Esophagus mucosa (tissue), 1 donor: ENCODE measurements at places on chromosomes 13 and 19. TPM values are rescaled to one million over a fixed set of nuclear protein-coding genes. Genes with fewer than 3 reads are reported as not detected.

GRCh38 chr19:38036707-38037611, 130.0 kb downstream of the SIPA1L3 start:
- no peak for ATAC-seq

- ATAC-seq, result no peak
Observed at GRCh38 chr13:82800391-82800790, 1081.9 kb downstream of the SLITRK1 start.

GRCh38 chr13:51714663-51715168, 89.2 kb downstream of the DHRS12 start:
- peak; percentile 98 for ATAC-seq

GRCh38 chr13:46682707-46683106, 114.3 kb downstream of the ESD start:
- ATAC-seq, result no peak

LRRC4B gene
- 0.24 TPM for total RNA-seq

- no peak for ATAC-seq
Observed at GRCh38 chr19:38073841-38074685, 150.0 kb downstream of the DPF1 start.

DNA sequence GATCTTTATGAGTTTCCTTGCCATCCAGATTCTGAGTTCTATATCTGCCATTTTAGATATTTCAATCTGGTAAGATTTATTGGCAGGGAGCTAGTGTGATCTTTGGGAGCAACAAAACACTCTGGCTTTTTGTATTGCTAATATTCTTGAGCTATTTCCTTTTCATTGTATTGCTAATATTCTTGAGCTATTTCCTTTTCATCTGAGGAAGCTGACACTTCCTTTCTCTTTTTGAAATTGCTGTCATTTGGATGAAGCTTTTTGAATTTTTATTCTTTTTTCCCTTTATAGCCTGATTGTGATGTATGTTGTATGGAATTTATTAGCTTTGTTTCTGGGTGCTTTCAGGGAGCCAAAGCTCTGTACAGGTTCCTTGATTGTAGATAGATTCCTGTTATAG, 873.5 kb upstream of the ATXN8OS start:
- ATAC-seq, result no peak

SPACA4 gene
- total RNA-seq, result 0.64 TPM

- ATAC-seq, result peak; percentile 74
Observed at GRCh38 chr19:19420570-19421298, 15.3 kb downstream of the GATAD2A start.

NR2F6 gene
- 53.8 TPM for total RNA-seq

DNA sequence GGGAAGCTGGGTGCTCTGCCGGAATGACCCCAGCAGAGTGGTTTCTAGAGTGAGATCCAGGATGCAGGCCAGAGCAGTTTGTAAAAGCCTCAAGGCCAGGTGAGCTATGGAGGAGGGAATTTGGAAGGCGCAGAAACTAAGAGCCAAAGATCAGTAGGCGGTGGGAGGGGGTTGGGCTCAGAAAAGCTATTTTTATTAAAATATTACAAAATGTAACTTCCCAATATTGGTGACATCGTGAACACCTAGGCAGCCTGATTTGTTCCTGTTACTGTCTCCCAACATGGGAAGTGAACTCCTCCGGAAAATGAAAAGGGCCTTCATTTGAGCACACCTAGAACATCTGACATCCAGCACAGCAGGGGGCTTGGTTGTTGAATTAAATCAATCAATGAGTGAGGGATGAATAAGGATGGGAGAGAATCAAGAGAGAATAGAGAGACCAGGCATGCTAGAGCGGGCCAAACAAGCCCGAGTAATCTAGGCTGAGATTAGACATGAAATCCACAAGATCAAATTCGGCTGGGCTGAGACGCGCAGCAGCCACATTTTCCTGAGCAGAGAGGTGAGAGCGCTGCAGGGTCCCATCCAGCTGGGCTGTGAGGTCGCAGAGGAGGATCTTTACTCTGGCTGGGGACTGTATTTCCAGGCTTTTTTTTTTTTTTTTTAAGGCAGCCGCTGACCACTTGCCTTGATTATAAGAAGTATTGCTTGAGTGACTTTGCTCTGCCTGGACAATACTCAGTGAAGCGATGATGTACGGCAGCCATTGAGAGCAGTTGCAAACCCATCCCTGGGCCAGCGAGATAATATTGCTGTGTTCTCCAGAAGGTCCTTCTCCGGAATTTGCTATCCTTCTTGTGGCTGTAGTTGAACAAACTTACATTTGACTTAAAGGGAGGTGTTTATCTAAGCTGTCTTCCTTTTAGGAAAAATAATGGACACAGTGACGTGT, 178.0 kb upstream of the KL start:
- ATAC-seq, result no peak

KEAP1 gene
- 60.6 TPM for total RNA-seq

DNA sequence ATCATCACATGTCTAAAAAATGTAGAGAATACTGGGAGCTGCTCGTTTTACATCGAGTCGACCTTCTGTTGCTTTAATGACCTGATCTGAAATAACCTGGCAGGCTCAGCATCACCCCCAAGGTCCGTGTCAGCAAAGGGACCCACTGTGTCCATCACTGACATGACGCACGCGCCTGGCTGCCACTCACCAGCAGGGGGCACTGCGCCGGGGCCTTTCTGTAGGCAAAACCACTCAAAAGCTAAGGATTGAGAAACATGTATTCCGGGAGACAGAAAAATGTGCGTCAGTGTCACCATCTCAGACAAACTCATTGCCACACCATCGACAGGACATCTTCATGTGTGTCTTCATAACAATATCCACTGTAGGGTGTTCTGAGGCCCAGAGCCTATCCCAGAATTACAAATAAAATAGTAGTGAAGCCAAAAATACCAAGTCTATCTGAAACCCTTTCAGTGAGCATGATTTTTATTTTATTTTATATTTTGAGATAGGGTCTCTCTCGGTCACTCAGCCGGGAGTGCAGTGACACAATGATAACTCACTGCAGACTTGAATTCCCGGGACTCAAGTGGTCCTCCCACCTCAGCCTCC, 130.3 kb upstream of the LSM14A start:
- no peak for ATAC-seq

DNA sequence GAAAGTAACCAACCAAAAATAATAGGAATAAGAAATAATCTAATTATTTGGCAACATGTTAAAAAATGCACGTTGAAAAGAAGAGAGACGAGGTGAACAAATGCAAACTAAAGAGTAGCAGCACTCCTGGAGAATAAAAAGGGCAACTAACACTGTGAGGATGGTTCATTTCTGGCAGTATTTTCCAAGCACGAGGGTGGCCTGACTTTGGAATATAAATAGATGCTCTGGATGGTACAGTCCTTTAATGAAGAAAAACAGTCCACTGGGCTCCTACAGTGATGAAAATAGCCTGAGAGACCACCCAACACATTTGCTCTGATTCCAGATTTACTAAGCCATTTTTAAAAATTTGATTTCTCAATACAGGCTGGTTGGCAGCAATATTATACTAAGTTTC, 17.7 kb upstream of the KLF12 start:
- no peak for ATAC-seq

DNA sequence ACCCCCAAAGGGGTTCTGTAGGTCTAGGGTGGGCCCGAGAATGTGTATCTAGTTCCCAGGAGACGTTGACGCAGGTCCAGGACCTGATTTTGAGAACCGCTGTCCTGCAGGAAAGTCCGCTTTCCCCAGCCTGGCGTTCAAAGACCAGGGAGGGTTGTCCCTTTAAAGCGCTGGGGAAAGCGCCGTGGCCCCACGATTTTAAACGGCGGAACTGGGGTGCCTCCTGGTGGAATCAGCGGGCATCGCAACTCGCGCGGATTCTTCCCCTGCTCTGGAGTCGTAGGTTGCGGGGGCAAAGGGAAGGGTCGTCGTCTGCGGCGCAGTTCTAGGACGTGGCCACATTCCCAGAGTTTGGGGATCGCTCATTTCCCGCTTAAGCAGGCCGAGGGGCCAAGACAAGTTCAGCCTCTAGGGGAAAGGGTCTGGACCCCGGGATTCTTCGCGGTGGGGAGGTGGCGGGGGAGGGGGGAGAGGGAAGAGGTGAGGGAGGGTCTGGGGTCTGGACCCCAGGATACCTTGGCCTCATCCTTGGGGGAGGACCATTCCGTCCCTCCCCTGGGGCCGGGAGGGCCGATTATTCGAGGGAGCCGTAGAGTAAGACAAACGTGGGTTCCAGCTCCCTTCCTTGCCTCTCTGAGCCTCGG, 7.7 kb downstream of the PNMA8B start:
- ATAC-seq, result peak; percentile 59

- ATAC-seq, result no peak
Observed at GRCh38 chr13:45943120-45943519, 91.6 kb upstream of the SIAH3 start.

NXNL1 gene
- not detected for total RNA-seq

ENOX1 gene
- 0.12 TPM for total RNA-seq

DNA sequence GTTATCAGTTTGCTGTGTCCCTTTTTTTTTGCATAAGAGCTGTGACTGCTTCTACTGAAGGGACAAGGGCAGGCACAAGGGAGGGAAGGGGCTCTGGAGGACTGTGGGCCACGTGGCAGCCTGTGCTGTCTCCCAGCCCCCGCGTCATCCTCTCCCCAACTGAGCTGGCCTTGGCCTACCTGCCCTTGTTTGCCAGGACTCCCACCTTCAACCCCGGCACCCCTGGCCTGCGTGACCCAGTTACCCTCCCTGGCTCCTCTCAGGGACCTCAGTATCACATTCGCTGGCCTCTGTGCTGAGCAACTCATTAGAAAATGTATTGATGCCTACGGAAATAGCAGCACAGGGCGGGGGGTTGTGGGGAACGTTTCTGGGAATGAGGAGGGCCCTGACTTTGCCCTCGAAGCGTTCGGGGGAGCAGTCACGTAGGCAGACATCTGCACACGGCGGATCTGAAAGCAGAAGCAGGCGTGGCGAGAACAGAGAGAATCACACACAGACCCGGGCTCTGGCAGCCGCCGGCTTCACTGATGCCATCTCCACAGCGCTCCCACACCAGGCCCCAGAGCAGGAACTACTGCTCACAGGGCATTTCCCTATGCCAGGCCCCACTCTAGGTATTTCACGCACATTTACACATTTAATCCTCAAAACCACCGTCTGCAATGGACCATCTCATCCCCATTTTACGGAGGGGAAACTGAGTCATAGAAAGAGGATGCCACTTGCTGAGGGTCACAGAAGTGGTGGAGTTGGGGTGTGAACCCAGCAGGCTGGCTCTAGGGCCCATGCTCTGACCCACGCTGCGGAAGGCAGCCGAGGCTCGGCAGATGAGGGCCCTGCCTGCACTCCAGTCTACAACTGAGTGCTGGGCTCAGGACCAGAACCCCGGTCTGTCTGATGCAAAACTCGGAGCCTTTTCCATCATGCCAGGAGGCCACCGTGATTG, 5.7 kb upstream of the ATF5 start:
- ATAC-seq, result no peak

- no peak for ATAC-seq
Observed at GRCh38 chr13:47226516-47226915, 329.7 kb upstream of the HTR2A start.

DNA sequence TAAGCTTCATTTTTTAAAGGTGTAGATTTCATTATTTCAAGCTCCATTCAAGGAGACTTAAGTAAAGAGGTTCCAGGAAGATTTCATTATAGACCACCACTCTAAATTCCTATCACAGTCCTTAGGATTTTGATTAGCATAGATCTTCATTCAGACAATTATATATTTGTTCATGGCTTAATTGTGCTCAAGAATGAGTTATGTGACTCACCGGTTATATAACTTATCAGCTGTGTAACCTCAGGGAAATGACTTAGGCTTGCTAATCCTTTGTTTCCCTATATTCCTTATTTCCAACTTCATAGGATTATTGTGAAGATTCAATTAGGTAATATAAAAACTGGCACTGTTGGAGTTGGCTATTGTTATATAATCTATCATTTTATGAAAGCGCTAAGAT, 632.8 kb upstream of the SPRY2 start:
- ATAC-seq, result no peak
